ENCODE measurements at places on chromosomes 3 and 15.

- no peak for DNase-seq
Measured at GRCh38 chr15:66109826-66110225, 143.7 kb downstream of the MEGF11 start.

DNA sequence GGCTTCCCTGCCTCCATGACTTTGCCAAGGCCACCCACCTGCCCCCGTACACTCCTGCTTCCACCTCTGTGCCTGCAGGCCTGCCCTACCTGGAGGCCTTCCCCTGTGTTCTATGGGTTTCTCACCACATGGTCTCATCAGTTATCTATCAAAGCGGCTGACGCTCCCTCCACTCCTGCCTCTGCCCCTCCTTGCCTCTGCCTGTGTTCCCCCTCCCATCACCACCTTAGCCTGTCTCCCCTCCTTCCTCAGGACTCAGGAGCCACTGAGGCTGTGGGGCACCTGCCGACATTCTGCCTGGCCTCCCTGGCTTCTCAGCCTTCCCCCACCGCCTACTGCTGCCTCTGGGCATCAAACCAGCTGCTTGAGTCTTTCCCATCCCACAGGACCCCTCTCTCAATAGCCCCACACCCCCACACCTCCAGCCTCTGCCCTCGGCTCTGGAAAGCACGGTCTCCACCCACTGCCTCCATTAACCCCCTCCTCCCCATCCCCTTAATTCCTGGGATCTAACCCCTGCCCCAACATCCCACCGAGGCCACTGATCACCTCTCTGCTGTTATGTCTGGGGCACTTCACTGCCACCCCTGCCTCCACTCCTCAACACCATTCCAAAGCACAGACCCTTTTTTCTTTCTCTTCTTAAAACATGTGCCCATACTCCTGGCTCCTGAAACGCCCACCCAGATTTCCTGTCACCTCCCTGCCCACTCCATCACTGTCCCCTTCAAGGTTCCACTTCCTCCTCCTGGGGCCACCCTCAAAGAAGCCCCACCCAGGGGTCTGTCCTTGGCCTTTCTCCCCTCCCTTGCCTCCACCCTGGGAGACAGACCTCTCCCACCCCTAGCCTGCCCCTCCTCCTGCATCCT, 24.4 kb upstream of the CYP11A1 start:
- DNase-seq: no peak

- no peak for DNase-seq
Measured at GRCh38 chr15:81191701-81192100, 5.0 kb upstream of the IL16 start.

- DNase-seq: no peak
Measured at GRCh38 chr15:72488558-72488957, 14.4 kb downstream of the ARIH1 start.

DNA sequence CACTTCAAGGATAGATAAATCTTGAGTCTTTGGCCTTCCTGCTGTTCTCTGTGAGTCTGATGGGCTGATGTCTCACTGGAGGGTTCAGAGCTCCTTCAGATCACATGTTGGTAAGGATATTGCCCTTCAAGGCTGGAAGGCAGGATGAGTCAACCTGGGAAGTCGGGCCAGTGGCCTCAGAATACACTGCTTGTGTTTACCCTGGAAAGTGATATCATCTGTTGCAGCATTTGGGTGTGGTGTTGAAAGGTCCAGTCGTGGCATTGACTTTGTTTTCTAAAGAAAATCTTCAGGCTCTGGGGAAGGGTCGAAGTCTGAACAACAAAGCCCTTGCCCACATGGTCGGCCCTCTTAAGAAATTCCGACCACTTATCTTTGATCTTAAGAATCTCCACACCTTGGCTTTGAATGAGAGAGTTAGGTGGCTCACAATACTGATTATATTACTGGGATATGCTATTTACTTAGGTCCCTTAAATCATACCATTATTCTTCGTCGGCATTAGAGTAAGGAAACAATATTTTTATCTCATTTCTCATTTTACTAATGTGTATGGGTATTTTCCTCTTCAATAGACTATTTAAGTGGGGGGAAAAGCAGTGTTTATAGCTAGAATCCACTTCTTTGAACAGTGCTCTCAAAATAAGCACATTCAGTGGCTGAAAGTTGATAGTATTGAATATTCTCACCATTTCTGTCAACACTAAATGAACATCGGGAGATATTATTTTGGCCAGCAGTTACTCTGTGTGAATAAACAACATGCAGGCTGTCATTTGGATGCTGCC, 303.9 kb upstream of the RASGRP1 start:
- no peak for DNase-seq

GRCh38 chr15:88881775-88882174, 13.6 kb downstream of the HAPLN3 start:
- no peak for DNase-seq

DNA sequence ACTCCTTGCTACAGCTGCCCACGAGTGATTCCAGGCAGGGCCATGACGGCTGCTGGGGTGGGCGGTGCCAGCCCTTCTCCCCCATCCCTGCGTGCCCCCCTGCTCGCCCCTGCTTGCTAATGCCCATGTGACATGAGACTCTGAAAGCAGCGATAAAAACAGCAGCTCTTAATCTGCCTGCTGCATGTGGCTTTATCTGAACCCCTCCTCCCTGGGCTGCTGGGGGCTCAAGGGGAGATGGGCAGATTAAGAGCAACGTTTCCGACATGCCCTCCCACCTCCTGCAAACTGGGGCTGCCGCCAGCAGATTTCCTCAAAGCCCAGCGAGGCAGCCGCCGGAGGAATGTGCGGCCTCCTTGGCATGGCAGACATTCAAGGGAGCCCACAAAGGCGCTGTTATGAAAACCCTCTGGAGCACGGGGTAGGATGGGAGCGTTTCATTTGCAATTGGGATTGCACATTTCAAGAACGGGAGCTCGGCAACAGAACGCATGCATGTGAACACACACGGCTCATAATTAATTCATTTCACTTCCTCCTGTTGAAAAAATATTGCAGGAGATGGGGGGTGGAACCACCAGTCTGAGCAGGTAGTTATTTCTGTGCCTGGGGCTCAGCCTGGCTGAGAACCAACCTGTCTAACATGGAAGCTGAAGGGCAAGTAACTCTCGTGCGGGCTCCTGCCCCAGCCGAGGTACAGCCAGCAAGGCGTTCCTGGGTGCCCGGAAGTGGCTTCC, 504.2 kb upstream of the PROK2 start:
- DNase-seq: no peak

GRCh38 chr15:39587731-39588530, 7.1 kb downstream of the THBS1 start:
- DNase-seq: no peak

DNA sequence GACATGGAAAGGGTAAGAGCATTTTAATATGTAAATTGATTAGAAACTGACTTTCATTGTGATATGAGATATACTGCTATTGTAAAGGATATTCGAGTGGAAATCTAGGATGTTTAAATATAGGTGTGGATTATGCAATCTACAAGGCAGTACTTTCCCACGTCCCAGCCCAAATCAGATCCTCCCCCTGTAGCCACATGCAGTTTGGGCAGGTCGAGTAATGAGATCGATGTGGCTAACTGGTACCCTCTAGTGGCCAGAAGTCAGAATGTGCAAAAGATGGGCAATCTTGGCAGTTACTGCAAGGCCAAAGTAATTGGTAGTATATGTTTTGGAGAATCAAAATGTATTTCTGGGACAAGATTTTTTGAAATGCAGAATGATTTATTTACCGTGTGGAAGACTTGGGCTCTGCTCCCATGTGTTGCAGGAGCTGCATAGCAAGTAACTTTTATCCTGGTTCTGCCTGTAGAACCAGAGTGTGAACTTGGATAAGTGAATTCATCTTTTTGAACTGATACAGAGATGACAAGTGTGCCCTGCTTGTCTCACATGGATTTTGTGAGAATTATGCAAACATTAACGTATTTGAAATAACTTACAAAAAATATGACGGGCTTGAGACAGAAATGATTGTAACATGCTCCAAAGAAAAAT, 94.5 kb upstream of the ADAMTSL3 start:
- DNase-seq: peak; percentile 2

- DNase-seq: no peak
Measured at GRCh38 chr3:135106445-135106844, 311.4 kb downstream of the EPHB1 start.

DNA sequence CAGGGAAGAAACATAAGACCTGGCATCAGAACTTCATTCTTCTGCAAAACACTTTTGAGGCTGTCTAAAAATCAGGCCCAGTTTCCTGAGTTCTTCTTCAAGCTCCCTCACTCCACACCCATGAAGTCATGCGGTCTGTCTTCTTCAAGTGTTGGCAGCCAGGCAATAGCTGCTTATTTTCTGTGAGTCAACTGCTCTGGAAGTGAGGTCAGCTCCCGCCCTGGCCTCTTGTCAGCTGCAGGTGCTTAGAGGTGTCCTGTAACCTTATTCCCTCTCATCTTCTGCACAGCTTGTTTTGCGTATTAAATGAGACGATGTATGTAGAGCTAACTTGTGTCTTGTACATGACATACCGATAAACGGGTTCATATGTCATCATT, 226.1 kb downstream of the ADAMTS17 start:
- DNase-seq: no peak

Data from central memory CD4-positive, alpha-beta T cell (primary cell).